ENCODE measurements at places on chromosomes 3 and 15. TPM values are rescaled to one million over a fixed set of nuclear protein-coding genes. Genes with fewer than 3 reads are reported as not detected.

DNA sequence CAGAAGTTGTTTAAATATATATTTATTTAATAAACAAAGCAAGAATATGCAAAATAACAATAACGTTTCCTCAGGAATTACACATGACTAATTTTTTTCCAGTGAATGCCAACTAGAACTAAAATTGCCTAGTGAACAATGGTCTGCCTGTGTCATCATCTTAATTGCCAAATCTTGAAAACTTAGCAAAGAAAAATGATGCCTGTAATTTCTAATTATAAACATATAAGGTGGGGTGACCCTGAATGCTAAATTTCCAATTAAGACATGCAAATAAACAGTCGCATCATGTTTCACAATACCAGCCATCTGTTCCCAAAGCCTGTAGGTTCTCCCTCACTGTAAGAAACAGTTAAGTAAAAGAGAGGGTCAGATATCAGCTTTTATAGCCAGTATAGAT, 67.6 kb upstream of the PLCL2 start:
- DNase-seq: no peak

DNA sequence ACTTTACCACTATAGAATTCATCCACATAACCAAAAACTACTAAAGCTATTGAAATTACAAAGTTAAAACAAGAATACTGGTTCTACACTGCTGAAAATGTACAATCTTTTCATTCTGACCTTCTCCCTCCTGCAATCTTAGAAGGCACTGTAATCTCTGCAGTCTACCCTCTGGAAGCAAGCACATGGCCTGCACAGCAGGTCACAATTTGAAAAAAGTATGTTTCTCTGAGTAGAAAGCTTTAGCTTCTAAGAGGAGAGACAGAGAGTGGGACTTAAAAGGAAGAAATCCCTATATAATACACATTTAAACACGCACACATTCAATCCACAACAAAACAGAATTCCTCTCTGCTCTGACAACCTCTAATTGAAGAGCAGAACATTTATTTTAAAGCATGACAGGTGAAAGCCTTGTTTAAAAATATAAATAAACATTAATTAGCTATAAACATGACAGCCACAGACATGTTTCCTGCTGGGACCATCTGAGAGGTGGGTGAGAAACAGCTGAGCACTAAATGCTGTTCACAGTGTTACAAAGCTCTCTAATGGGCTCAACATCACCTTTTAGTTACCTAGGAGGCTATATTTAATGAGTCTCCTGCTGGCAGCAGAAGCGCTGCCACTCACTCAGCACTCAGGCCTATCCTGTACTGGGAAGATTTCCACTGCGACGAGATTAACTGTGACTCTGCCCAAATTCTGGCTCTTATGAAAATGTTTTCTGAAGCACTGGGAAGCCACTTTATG, 447.4 kb downstream of the AGBL1 start:
- DNase-seq: no peak

- DNase-seq: no peak
These were observed 24.2 kb downstream of the PTH1R start for GRCh38 chr3:46901591-46902187.

DNA sequence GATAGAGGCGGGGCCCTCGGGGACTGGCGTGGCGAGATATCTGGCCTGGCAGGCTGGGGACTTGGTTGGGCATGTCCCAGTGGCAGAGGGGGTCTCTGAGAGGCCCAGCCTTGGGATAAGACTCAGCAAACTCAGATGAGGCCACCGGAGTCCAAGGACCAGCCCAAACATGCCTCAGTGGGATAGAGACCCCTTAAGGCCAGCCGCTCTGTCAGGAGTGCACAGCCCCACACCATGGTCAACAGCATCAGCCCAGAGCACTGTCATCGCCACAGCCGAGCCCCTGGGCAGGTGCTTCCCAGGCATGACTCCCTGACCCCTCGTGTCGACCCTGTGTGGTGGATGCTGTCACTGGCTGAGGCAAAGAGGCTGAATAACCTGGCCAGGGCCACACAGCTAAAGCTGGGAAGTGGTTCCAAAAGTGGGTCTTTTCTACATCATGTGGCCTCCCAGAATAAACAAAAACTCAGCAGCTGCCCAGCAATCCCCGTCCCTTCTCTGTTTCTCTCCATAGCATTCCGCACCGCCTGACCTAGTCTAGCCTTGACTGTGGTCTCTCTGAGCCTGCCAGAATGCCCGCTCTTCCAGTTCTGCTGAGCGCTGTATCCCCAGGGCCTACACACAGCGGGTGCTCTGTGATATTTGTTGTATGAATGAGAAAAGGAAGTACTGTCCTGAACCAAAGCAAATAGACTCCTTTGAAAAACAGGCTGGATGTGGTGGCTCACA, 15.1 kb downstream of the CTSH start:
- DNase-seq: no peak

DNA sequence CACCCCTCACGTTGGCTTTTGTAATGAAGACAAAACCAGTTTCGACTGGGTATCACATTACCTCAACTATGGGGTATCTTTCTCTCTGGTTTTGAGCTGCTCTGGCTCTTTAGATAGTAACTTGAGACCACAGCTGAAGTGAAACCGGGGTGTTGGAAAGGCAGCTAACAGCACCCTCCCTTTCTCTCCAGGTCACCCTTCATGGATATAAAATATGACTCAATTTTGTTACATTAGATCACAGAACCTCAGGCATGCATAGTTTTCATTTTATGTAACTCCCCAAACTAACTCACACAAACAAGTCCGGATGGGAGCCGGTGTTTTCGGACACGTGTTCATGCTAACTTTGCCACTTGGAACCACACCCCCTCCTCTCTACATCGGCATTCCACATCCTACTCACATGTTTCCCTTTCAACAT, 90.7 kb downstream of the NR2F2 start:
- DNase-seq: no peak

DNA sequence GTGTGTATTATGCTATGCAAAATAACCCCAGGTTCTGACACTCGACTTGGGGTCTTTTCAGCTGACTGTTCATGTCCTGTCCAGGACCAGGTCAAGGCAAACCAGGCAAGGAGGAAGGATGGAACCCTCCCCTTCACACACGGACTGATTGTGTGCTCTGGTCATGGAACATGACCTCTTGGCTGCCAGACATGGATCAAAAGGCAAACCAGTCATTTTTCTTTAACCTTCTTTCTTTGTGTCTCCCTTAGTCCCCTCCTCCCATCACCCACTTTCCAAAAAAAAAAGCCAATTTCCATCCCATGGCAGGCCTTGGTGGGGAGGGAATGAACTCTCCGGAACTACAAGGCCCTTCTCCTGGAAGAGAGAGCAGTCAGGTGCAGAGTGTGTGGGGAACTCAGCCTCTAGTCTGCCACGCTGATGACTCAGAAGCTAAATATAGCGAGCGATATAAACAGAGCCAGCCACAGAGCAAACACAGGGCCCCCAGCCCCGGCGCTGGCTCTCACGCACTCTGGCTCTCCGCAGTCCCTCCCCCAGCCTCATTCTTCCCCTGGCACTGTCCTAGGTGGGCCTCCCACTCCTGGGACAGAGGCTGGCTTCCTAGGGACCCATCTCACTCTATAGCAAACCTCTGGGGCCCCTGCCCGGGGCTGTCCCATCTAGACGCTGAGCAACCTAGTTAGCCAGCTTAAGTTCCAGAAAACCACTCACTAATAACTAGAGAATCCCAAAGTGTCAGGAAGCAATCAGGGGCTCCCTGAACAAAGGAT, 10.0 kb downstream of the BMF start:
- peak; percentile 47 for DNase-seq

GRCh38 chr3:132660811-132661070, 612 bp downstream of the UBA5 start:
- peak; percentile 13 for DNase-seq

DNA sequence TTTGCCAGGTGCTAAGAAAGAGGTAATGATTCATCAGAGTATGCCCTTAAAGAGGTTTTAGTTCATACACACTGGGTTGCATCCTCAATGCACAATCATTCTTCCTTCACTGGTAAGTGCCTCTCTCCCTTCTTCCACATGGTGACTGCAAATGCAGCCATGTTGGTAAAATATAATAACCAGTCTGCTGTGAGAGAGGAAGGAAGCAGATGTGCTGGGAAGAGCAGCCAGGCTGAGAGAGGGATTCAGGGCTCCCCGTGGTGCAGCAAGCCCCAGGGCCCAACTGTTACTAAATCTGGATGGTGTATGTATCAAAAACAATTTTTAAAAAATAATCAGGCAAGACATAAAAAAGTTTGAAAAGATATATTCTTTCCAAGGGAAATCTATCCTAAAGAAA, 498.1 kb downstream of the MAGI1 start:
- peak; percentile 54 for DNase-seq

GRCh38 chr3:171867981-171868380, 24.8 kb downstream of the TMEM212 start:
- no peak for DNase-seq

DNA sequence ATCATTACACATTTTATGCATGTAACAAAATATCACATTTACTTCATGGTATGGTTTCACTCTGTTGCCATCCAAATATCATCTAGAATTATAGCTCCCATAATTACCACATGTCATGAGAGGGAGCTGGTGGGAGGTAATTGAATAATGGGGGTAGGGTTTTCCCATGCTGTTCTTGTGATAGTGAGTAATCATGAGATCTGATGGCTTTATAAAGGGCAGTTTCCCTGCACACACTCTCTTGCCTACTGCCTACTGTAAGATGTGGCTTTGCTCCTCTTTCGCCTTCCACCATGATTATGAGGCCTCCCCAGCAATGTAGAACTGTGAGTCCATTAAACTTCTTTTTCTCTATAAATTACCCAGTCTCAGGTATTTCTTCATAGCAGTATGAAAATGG, 123.4 kb downstream of the SATB1 start:
- no peak for DNase-seq

DNA sequence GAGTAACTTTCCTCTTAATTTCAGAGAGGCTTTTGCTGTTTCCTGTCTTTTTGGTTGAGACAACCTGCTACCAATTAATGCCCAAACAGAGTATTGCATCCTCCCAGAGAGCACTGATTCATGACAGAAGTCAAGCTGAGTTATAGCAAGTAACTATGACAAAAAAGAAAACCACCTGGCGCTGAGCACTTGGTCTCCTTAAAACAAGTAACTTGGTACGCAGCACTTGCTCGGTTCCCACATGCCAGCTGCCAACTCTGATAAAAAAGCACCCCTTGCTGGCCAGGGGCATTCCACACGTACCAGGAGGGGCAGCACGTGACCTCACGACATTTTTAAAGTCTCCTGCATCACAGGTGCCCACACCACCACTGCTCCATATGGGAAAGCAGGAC, 13.5 kb upstream of the MYO5C start:
- no peak for DNase-seq

DNA sequence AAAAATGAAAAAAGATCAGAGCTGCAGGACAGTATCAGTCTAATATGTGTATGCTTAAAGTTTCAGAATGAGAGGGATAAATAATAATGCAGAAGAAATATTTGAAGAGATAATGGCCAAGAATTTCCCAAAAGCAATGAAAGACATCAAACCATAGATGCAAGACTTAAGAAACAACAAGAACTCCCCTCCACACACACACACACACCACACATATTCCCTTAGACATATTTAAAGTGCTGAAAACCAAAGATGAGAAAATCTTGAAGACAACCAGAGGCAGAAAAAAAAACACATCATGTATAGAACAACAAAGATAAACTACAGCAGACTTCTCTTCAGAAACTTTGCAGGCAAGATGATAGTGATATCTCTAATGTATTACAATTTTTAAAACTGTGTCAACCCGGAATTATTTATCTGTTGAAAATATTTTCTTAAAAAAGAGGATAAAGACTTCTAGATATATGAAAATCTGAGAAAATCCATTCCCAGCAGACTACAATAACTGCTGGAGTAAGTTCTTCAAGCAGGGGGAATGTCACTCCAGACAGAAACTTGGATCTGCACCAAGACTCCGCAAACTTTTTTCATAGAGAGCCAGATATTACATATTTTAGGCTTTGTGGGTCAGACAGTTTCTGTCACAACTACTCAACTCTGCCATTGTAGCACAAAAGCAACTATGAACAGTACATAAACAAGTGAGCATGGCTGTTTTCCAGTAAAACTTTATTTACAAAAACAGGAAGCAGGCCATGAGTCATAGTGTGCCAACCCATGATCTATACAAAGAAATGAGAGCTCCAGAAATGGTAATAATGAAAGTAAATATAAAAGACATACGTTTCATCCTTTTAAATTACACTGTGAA, 223.4 kb upstream of the CGNL1 start:
- DNase-seq: no peak

- no peak for DNase-seq
These were observed 181.6 kb upstream of the RORA start for GRCh38 chr15:61410662-61411061.

- no peak for DNase-seq
These were observed 29.4 kb downstream of the CCK start for GRCh38 chr3:42236611-42237010.

DNA sequence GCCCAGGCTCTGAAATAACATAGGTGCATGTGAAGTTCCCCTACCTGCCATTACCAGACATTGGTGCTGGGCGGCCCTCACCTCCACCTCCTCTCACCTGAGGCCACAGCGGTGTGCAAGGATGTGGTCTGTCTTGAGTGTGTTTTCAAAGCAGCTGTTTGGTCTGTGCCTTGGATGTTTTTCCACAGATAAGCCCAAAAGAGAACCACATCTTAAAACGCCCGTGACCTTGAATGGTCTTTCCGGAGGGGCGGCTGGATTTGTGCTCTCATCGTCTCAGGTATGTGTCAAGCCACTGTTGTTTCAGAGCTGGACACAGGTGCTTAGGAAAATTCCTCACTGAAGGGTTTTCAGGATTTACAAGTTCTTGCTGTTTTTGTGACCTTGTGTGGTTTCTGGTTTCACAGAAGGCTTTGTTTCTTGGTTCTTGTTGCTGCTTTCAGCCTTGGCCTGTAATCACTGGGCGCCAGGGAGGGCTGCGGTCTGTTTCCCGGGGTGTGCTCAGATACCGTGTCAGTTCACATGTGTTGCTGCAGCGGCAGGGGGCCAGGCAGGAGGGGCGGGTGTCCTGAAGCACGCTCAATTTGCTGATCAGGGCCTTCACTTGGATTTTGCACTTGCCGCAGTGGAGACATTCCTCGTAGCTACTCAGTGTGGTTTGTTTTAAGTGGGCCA, 128.4 kb downstream of the IGF1R start:
- no peak for DNase-seq

GRCh38 chr3:105715372-105715771, 153.4 kb downstream of the CBLB start:
- DNase-seq: no peak

The GPR27 gene
- 0.16 TPM for polyA plus RNA-seq

The IGSF10 gene
- polyA plus RNA-seq: 15.3 TPM

The ZDHHC23 gene
- 3.7 TPM for polyA plus RNA-seq

The PSTPIP1 gene
- 0.69 TPM for polyA plus RNA-seq

The TIMP4 gene
- polyA plus RNA-seq: not detected

The RBP2 gene
- not detected for polyA plus RNA-seq

The ENTPD3 gene
- 0.05 TPM for polyA plus RNA-seq

The CLDN18 gene
- not detected for polyA plus RNA-seq

The GJD2 gene
- polyA plus RNA-seq: not detected

The KBTBD13 gene
- not detected for polyA plus RNA-seq

The NANOGP8 gene
- polyA plus RNA-seq: not detected

The RPSA gene
- 3,456 TPM for polyA plus RNA-seq

The ZNF662 gene
- 0.44 TPM for polyA plus RNA-seq

The LTF gene
- polyA plus RNA-seq: not detected

The PLSCR2 gene
- not detected for polyA plus RNA-seq

The COX17 gene
- polyA plus RNA-seq: 15.1 TPM
